ENCODE measurements at places on chromosomes 5 and 9. TPM values are rescaled to one million over a fixed set of nuclear protein-coding genes. Genes with fewer than 3 reads are reported as not detected.

F2R gene
- 15.1 TPM for total RNA-seq

PLAC8L1 gene
- total RNA-seq, result not detected

PCDHA11 gene
- total RNA-seq, result 2.9 TPM

SPATA31E1 gene
- not detected for total RNA-seq

RGS7BP gene
- total RNA-seq, result 1.5 TPM

AK8 gene
- 0.98 TPM for total RNA-seq

CMBL gene
- 90.1 TPM for total RNA-seq

PCDHGB3 gene
- 3.0 TPM for total RNA-seq

TMEM141 gene
- total RNA-seq, result 81.3 TPM

FOXD4L6 gene
- not detected for total RNA-seq

PCDHGA3 gene
- total RNA-seq, result 4.0 TPM

DNAJC21 gene
- 47.0 TPM for total RNA-seq

CORO2A gene
- total RNA-seq, result 129 TPM

NRARP gene
- total RNA-seq, result 124 TPM

GRCh38 chr5:87008751-87009560 is 258.7 kb upstream of the RASA1 start:
- no peak for DNase-seq

DNA sequence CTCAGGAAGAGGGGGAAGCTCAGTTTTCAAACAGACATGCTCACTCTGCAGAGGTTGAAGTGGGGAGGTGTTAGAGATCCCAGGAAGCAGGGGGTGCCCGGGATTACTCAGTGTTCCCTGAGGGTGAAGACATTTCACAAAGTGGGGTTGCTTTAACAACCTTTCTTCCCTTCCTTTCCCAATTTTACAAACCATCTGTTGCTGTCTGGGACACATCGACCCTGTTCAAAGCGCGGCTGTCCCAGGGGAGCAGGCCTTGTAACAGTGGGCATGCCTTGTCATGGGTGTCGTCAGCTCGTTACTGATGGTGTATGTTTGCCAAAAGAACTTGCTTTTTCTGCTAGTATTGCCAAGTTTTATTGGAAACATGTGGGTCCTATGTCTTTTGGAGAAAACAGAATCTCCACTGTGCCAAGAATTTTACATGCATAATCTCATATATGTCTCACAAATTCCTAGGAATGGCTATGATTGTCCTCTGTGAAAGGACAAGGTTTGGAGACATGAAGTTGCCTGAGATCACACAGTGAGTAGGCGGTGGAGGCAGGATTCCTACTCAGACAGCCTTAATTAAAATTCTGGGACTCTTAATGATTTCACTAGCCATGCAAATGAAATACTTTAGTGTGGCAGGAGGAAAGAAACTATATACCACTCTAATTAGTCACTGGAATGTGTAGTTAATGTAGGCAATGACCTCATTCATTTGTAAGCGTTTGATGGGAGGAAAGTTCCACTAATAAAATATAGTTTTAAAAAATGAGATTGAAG is 198.9 kb downstream of the NXNL2 start:
- no peak for DNase-seq

GRCh38 chr5:66553916-66554575 is 42.1 kb upstream of the MAST4 start:
- DNase-seq, result no peak

DNA sequence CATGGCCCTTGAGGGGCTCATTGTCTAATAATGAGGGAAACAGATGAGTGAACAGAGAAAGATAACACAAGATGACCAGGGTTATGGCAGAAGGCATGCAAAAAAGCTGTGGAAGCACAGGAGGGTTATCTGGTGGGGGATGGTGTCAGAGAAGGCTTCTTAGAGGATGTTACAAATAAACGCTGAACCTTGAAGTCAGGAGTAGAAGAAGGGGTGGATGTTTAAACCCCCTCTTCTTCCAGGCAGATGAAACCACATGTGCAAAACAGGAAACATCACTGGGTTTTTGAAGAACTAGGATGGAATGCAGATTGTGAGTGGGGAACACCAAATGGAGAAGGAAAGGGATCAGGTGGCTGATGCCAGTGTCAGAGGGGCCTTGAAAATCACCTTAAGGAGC is 41.8 kb upstream of the NR5A1 start:
- DNase-seq, result no peak

- no peak for DNase-seq
These were observed 644.2 kb upstream of the CDH9 start for GRCh38 chr5:27682600-27682999.

DNA sequence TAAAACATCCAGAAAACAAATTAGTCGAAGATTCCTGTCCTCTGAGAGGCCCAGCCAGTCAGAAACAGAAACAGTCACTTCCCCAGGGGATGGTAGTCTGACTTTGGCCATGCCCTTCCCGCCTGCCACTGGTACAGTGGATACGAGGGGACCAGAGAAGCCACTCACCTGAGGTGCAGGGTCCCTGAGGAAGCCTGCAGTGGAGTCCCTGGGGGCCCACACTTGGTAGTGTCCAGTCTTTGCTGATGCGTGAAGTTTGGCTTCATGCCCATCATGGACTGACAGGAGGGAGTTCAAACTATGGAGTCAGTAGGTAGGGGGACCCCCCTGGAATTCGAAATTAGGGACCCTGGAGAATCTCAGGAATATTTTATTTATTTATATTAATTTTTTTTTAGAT is 147.5 kb downstream of the DAB2IP start:
- no peak for DNase-seq

DNA sequence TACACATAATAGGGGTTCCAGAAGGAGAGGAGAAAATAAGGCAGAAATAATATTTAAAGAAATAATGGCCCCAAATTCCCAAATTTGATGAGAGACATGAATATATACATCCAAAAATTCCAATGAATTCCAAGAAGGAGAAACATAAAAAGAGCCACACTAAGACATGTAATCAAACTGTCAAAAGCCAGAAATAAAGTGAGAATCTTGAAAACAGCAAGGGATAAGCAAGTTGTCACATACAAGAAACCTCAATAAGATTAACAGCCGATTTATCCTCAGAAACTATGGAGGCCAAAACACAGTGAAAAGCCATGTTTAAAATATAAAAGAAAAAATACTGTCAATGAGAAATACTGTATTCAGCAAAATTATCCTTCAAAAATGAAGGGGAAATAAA is 14.5 kb downstream of the CATSPER3 start:
- no peak for DNase-seq

DNA sequence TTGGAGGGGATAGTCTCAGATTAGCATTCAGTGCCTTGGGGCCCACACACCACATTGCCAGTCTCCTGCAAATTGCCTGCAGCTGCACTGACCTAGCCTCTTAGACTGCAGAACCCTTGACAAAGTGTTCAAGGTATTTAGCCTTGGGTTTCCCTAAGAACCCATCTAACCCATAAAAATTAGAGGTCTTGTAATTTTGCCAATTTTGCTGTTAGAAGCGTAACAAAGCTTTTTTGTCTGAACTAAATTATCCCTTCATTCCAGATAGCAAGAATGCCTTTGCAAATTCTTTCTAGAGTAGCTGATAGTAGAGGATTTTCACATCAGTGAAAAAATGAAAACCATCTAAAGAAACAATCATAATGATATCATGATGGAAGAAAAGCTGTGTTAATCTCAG is 74.0 kb upstream of the CCNG1 start:
- no peak for DNase-seq

- DNase-seq, result no peak
These were observed 2.4 kb downstream of the MAP1B start for GRCh38 chr5:72109625-72110024.

GRCh38 chr5:72283358-72283757 is 36.7 kb downstream of the MRPS27 start:
- peak; percentile 12 for DNase-seq

- peak; percentile 4 for DNase-seq
These were observed 111.2 kb upstream of the IER5L start for GRCh38 chr9:129289131-129289731.

- DNase-seq, result no peak
These were observed 9.5 kb upstream of the MACIR start for GRCh38 chr5:103249068-103249467.

- no peak for DNase-seq
These were observed 146.4 kb upstream of the C9orf72 start for GRCh38 chr9:27719711-27720110.

DNA sequence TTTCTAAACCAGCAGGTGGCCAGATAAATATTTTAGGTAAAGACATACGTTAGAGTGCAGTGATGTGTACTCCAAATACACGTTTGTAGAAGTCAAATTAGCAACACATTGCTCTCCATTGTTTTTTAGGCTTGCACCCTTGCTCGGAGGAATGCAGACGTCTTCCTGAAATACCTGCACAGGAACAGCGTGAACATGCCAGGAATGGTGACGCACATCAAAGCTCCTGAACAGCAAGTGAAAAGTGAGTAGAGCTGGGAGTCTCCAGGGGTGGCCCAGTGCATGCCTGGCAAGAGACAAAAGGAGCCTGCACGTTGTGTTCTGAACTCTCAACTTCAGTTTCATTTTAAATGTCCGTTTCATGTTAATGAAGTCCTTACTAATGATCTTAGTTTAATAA is 207.5 kb upstream of the OTULINL start:
- DNase-seq, result no peak

DNA sequence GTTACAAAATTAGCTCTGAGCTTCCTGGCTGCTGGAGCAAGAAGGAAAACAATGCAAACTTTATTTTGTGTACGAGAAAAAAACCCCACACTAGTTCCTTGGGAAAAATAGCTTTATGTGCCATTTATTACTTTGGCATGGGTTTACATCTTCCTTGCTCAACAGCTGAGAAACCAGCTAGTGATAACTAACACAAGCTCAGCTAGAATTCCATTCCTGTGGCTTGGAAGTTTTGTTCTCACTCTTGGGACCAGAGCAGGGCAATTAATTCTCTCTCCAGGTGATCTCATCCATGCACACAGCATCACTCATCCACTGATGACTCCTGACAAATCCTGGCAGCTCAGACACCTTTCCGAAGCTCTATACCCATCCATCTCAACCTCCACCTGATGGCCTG is 104.1 kb downstream of the CRB2 start:
- DNase-seq, result no peak

DNA sequence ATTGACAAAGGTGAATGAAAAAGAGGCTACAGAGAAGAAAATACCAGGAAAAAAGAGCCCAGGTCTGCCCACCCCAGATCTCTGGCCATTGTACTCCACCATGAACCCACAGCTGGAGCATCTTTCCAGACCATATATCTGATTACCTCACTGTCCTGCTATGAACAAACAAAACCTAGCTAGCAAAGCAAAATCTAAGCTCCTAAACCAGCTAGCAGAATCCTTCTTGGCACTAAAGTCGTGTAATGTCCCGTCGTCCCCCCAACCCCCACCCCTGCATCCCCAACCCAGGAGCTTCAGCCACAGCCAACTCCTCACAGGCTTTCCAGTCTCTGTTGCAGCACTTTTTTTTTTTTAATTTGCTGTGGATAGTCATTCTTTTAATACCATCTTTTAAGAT is 2.5 kb downstream of the C1QTNF3 start:
- DNase-seq, result no peak

GRCh38 chr5:10153808-10154537 is 95.7 kb downstream of the ATPSCKMT start:
- DNase-seq, result no peak

DNA sequence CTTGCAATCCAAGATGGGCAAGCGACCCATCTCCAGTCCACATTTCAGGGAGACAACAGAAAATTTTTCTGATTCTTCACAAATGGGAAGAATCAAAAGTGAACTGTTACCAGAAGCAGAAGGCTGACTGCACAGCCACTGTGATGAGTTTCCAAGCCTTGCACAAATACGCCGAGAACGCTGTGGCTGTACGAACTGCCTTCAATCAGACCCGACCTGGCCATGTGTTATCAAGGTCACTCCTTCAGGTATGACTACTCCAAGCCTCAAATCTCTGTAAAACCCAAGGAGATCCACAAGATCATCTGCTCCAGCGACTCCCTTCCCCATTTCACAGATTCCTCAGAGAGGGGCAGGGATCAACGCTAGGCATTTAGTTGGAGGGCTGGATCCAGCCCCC is 26.9 kb downstream of the RAPGEF1 start:
- no peak for DNase-seq

GRCh38 chr5:137097203-137097602 is 401.9 kb downstream of the SPOCK1 start:
- DNase-seq, result no peak

DNA sequence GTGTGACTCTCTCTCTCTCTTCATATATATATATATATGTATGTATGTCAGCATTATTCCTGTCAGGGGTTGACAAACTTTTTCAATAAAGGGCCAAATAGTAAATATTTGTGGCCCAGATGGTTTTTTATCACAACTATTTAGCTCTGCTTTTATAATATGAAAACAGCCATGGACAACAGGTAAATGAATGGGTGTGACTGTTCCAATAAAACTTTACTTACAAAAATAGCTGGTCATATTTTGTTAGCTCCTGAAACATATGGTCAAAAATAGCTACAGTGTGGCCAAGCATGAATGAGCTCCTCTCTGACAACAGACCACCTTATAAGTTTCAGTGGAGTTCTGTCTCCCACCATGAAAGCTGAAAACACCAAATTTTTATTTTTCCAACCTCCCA is 21.6 kb downstream of the RAPGEF6 start:
- DNase-seq, result no peak

DNA sequence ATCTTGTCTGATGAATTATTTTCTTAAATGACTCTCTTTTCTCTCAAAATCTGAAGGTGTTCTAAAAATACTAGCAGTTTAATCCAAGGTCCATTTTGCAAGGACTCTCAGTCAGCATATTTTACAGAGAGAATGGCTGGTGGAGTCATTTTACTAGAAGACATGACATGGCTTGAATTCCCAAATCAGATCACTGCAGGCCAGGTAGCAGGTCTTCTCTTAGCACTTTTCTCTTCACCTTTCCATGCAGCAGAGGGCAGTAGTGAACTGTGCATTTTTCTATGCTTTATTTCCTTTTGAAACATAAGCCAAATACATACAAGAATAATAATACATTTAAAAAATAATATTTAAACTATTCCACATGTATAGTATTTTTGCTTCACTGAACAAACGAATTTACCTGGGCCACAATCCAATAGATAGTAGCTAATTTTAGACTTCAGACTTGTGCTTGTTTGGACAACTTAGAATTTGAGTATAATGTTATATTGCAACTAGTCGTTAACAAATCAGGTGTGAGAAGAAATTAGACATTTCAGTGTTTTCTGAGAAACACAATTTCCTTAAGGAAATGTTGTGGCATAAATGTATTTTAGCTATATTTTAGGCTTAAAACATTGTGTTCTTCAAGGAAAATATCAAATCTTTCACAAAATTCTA is 289.4 kb upstream of the DAB2 start:
- peak; percentile 40 for DNase-seq

DNA sequence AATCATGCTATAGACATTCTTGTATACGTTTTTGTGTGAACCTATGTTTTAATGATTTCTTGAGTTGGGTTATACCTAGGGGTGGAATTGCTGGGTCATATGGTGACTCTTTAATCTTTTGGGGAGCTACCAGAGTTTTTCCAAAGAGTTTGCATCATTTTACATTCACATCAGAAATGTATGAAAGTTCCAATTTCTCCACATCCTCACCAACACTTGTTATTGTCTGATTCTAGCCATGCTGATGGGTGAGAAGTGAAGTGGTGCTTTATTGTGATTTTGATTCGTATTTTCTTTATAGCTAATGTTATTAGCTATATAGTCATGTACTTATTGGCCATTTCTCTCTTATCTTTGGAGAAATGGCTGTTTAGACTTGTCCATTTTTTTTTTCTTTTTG is 18.1 kb downstream of the OCLN start:
- no peak for DNase-seq
